ENCODE measurements at places on chromosomes 6 and 20.

DNA sequence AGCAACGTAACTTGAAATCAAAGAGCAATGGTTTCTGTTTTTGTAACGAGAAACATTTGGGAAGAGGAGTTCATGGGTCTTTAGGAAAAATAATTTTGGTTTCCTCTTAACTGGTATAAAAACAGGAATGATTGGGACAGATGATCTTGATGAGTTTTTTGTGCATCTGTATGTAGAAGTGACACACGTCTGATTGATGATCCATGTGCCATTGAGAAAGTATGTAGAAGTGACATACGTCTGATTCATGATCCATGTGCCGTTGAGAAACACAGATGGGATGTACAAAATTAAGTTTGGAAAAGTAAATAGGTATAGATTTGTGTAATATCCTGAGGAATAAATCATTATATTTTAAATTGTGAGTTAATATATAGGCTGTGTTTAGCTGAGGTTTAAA lies 2.1 kb downstream of the KIAA1586 start:
- no peak for DNase-seq

GRCh38 chr6:34370361-34370760 lies 22.1 kb downstream of the NUDT3 start:
- no peak for DNase-seq

DNA sequence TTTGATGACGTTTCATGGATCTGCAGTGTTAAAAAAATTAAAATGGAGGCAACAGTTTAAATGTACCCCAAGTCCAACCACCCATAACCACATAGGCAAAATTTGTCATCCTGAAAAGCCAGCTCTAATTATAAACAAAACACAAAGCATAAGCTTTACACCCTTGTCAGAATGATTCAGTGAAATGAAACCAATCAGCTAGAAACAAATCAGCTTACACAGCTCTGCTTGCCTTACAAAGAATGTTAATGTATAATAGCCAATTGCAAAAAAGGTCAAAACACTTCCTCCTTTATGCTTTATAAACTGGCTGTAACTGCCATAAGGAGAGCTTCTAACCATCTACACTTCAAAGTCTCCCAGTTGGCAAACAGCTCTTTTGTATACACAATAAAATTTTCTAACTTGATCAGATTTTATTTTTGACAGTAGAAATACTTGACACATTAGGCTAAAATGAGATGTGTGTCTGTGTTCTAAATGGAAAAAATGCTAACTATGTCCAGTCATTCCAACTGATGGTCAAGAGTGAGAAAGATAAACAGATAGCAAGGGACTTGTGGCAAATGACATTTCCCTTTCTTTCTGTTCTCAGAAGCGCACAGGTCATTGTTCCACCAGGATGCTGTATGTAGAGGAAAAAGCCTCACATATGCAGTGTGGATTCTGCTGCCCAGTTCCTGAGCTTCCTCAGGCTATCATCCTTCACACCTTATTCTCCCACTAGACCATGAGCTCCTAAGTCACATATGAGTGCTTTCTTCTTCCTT lies 344.3 kb upstream of the ID4 start:
- peak; percentile 72 for DNase-seq

- DNase-seq: no peak
Measured at GRCh38 chr6:157325069-157325805, 1.9 kb upstream of the TMEM242 start.

- DNase-seq: no peak
Measured at GRCh38 chr6:163159110-163159509, 255.4 kb upstream of the QKI start.

GRCh38 chr6:107812234-107812769 lies 11.8 kb downstream of the SCML4 start:
- no peak for DNase-seq

- DNase-seq: no peak
Measured at GRCh38 chr6:35185971-35186370, 27.8 kb upstream of the SCUBE3 start.

GRCh38 chr6:85568411-85568810 lies 25.2 kb downstream of the SNX14 start:
- DNase-seq: no peak

DNA sequence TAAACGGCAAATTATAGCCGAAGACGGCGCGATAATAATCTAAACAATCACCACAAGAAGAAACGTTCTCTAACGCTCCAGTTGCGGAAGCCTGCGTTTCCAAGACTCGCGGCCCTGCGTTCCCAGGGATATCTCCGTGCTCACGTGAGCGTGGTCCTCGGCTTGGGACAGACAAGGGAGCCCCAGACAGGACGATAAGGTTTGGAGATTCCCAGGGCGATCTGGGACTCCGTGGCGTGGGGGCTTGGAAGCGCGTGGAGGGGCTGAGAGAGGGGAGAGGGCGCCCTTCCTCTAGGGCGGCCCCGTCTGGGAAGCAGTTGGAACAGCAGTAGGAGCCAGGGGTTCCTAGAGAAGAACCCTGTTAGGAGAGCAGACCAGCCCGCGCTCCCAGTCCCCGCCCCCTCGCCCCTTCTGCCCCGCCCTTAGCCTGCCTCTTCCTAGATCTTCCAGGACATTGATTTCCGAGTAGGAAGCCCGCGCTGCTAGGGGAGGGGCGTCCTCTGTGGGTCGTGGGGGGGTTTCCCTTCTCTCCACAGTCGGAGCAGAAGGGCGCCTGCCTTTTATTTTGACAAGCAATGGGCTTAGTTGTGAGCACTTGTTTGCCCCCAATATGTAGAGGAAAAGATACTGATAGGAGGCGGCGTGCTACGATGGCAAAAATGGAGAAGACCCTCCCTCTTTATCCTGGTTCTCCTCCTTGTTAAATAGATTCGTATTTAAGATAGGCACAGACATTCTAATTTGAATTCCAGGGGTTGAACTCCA lies 10.6 kb downstream of the NRN1 start:
- no peak for DNase-seq

DNA sequence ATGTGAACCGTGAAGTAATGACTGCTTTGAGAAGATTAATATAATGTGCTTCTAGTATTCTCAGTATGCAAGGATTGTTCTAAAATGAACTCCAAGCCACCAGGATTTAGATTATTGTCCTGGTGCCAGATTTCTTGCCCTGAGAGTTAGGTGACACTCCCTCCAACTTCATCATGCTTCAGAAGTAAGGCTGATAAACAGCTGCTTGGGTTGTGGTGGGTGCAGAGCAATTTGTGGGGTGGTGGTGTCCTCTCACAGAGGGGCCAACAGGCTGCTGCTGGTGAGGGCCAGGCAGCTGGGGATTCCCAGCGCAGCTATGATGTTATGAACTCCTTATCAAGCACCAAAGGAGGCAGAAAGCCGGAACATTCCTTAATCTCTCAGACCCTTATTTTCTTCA lies 114.6 kb downstream of the MCHR2 start:
- no peak for DNase-seq

GRCh38 chr20:46967646-46968045 lies 73.0 kb downstream of the EYA2 start:
- DNase-seq: no peak
